Activated T-cell treated with anti-CD3 and anti-CD28 coated beads for 24 hours (primary cell): ENCODE measurements at places on chromosomes 1 and 21.

DNA sequence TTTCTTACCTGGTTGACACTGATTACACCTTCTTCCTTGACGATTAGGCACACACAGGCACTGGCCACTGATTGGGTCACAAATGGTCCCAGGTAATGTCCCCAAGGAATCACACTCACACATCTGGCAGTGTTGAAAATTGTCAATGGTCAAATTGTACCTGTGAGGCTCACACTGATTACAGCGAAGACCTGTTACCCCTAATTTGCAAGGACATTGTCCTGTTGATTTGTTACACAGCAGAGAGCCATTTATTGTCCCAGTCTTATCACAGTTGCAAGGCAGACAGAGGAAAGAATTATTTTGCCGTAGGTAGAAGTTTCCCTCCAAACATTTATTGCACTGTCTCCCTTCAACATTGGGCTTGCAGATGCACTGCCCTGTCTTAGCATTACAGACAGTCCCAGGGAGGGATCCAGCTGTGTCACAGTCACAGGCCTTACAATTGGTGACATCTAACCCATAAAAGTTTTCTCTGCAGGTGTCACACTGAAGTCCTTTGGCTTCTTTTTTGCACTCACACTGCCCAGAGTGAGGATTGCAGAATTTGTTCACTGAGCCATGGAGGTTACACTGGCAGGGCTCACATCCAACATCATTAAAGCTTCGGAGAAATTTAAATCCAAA is 176.6 kb downstream of the USH2A start:
- no peak for DNase-seq

DNA sequence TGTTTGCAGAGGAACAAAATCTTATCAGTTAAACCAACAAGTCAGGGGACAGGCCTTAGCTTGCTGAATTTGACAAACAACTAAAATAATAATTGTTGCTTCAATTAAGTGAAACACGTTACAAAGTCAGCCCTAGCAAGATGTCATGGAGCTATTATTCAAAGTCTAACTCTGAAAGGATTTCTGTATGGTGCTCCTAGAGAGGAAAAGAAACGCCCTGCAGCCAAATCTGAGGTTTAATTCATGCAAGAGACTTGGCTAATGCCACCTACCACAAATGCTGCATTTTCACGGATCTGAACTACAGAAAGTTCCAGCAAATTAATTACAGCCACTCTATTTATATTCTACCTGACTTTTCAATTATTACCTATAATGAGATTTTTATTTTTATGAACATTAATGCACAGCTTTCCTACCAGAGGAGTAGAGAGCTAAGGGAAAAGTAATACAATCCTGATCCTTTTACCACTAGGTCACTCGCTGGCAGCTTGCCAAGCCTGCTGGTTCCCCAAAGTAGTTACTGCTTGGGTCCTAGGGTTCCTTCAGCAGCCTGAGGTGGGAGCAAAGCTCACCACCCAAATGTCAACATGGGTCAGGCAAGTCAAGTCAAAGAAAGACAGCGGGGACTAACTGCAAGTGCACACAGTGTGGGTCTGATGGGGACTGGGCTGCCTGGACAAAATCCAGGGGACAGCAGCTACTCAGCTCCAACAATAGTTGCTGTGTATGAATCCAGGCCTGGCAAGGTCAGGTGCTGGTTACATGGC is 8.5 kb downstream of the COLGALT2 start:
- no peak for DNase-seq

GRCh38 chr1:240941701-240942370 is 329.9 kb upstream of the GREM2 start:
- no peak for DNase-seq

GRCh38 chr1:226369110-226369509 is 38.8 kb downstream of the PARP1 start:
- DNase-seq = no peak

DNA sequence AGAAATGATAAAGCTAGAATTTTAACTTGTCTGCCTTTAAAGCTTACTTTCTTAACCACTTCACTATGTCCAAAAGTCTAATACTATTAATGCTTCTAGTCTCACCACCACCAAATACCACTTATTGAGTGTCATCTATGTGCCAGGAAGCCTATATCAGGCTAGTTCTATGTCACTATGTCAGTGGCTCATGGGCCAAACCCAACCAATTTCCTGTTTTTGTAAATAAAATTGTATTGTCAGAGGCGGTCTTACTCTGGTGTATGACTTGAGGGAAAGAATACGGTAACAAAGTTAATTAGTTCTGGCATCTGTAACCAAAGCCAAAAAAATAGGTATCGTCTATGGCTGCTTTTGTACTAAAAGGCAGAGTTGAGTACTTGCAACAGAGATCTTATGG is 14.8 kb downstream of the F5 start:
- no peak for DNase-seq

GRCh38 chr1:40808444-40808843 is 24.9 kb downstream of the KCNQ4 start:
- DNase-seq = no peak

DNA sequence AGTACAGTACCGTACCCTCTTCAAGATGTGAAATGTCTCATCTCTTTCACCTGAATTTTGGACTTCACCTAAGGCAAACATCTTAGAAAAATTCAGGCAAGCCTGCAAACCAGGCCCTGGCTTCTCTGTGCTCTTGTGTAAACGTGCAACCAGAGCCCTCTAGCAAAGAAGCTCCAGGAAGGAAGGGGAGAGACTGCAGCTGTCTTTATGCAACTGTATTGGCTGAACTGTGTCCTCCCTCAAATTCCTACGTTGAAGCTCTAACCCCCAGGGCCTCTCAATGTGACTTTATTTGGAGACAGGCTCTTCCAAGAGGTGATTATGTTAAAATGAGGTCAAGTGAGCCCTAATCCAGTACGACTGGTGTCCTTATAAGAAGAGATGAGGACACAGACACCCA is 60.3 kb downstream of the SLC45A1 start:
- DNase-seq = no peak

DNA sequence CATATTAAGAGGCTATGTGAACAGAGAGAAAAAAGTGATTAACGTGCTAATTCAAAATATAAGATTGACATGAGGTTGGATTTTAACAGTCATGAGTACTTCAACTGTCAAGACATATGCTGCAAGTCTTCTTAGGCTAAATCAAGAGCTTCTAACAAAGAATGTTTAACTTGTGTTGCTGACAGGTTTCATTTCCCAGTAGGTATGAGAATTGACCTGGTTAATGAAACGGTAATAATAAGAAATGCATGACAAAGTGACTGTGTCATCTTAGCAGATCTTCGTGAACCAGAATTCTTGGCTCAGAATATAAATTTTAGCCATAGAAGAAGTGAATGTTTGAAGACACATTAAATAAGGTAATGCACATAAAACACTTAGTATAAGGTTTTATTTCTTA is 132.6 kb upstream of the PTGFR start:
- DNase-seq = no peak

- DNase-seq = no peak
These were observed 1.4 kb downstream of the GUK1 start for GRCh38 chr1:228141226-228142044.

- DNase-seq = no peak
These were observed 7.2 kb downstream of the TFF2 start for GRCh38 chr21:42343556-42343955.

DNA sequence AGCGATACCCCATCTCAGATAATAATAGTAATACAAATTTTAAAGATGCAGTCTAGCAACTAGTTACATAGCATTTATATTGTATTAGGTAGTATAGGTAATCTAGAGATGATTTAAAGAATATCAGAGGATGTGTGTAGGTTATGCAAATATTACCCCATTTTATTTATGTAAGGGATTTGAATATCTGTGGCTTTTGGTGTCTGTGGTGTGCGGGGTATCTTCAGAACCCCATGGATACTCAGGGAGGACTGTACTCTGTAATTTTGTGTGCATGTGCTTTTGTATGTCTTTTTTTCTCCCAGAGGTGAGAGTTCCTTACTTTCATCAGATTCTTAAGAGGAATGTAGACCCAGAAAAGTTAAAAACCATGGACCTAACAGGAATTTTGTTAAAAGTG is 12.8 kb downstream of the RNF2 start:
- DNase-seq = no peak

DNA sequence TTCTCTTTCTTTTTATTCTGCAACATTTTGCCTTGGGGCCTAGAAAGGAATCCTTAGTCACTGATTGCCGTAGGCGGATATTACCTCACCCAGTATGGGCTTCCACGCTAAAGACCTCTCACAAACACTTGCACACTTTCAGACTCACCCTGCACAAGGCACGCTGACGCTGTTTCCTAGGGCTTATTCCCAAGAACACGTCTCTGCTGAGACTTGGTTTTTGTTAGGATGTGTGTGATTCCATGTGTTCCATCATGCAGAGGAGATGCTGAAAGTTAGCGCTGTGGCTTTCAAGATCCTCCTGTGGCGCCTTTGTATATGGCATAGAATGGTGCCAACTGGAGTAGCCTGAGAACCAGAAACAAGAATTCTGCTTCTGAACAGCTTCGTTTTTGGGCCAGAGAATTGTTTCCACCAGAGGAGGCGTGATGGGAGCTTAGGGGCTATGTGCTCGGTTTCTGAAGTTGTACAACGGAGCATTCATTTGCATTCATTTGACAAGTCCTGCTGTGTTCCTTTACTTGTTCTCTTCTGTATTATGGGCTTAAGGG is 297.0 kb downstream of the DISC1 start:
- DNase-seq = no peak

GRCh38 chr1:27887215-27888021 is 15.1 kb downstream of the THEMIS2 start:
- DNase-seq = no peak

- DNase-seq = no peak
These were observed 202.7 kb downstream of the CAMTA1 start for GRCh38 chr1:6987940-6988339.

DNA sequence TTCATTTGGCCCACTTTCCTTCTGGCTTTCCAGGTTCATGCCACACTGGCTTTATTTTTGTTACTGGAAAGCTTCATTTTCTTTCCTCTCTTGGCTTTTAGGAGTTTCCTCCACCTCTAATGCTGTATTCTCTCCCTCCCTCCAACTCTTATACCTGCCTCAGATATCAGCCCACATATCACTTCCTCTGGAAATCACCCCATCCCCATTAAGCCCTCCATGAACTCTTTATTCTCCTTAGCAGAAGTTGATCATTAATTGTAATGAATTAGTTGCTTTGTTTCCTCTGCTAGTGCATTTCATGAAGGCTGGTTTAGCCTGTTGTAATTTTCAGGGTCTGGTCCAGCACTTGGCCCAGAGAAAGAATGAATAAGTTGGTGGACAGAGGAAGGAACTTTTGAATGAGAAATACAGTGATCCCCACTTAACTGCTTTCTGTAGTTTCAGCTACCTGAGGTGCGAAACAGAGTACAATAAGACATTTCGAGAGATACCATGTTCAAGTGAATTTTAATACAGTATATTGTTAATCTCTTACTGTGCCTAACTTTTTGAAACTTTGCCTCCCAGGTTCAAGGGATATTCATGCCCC is 1.7 kb downstream of the SOAT1 start:
- DNase-seq = no peak

DNA sequence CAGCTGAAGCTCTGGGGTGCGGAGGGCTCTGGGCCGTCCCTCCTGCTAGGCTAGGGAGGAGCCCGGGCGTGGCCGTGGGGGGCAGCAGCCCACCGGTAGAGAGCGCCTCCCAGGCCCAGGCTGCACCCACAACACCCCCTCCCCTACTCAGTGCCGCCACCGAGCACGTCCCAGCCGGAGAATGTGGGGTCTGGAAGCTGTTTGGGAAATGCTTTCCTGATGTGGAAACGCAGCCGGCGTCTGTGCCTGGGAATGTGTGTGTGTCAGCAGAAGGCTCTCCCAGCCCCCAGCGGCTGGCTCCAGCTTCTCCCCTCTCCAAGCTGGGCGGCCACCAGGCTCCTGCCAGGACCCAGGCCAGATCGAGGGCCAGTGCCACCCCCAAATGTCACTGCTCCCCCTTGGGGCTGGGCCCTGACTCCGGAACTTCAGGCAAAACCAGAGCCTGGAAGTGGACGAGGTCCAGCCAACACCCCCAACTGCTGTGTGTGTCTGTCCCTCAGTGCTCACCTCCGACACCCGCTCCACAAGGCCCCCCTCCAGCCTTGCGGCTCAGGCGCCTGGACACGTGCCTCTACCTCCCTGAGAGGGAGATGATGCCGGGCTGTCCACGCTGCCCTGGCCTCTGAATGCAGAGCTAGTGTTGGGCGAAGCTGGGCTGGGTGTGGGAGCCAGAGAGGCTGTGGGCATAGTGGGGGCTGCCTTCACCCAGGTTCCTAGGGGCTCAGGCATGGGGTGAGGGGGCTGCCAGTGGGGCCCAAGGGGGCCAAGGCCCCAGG is 74.7 kb downstream of the MEGF6 start:
- DNase-seq = no peak

DNA sequence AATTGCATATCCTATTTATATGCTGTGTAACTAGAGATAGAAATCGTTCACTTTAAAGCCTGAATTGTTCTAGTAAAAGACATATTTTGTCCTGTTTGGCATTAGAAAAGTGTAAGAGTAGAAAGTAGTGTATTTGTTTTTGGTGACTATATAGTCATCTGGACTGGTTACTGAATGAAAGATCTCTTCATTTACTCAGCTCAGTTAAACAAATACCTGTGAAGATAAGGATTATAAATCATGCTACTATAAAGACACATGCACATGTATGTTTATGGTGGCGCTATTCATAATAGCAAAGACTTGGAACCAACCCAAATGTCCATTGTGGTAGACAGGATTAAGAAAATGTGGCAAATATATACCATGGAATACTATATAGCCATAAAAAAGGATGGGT is 125.1 kb downstream of the PLA2G4A start:
- DNase-seq = no peak

- DNase-seq = no peak
These were observed 70.0 kb upstream of the FMN2 start for GRCh38 chr1:240021709-240022108.

DNA sequence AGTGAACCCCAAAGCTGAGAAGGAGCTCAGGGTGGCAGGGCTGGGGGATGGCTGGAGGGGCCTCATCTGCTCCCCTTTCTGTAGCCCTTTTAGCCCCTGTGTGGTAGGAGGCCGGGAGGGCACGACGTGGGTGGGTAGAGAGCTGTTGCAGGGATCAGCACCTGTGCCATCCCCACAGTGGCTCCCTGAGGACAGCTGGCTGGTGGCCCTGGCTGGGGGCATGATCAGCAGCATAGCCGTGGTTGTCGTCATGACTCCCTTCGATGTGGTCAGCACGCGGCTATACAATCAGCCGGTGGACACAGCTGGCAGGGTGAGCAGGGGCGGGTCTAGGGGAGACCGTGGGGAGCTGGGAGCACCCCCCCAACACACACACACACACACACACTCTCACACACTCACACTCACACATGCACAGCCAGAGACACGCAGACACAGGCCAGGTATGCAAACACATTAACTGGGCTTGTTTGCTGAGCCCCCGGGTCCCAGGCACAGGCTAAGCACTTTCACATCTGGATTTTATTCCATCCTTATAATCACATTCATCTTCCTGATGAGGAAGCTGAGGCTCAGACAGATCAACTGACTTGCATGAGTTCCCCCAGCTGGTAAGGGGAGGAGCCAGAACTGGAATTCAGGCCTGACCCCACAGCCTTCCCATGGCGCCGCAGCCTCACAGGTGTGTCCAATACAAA is 2.5 kb downstream of the SLC25A34 start:
- no peak for DNase-seq
